NCI-H69 (cell line): ENCODE measurements at places on chromosomes 12 and 14.

DNA sequence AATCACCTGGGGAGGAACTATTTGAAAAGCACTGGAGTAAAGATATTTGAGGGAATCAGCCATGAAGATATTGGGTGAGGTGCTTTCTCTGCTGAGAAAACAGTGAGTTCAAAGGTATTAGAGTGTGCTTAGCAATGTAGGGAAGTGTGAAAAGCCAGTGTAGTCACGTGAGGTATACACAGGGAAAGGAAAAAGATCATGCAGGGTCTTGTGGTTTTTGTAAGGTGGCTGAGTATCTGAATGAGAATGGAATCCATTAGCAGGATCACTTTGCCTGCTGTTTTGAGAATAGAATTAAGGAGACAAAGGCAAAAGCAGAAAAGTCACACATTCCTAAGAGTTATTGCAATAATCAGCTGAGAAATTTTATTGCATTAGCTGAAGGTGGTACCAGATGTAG, 193.0 kb downstream of the PIK3C2G start:
- no peak for DNase-seq

GRCh38 chr14:61622051-61622450, 73.3 kb upstream of the HIF1A start:
- DNase-seq, result no peak

- no peak for DNase-seq
These were observed 15.9 kb downstream of the UBE2N start for GRCh38 chr12:93425736-93426411.

GRCh38 chr14:62209287-62209899, 447.2 kb downstream of the SNAPC1 start:
- DNase-seq, result no peak

DNA sequence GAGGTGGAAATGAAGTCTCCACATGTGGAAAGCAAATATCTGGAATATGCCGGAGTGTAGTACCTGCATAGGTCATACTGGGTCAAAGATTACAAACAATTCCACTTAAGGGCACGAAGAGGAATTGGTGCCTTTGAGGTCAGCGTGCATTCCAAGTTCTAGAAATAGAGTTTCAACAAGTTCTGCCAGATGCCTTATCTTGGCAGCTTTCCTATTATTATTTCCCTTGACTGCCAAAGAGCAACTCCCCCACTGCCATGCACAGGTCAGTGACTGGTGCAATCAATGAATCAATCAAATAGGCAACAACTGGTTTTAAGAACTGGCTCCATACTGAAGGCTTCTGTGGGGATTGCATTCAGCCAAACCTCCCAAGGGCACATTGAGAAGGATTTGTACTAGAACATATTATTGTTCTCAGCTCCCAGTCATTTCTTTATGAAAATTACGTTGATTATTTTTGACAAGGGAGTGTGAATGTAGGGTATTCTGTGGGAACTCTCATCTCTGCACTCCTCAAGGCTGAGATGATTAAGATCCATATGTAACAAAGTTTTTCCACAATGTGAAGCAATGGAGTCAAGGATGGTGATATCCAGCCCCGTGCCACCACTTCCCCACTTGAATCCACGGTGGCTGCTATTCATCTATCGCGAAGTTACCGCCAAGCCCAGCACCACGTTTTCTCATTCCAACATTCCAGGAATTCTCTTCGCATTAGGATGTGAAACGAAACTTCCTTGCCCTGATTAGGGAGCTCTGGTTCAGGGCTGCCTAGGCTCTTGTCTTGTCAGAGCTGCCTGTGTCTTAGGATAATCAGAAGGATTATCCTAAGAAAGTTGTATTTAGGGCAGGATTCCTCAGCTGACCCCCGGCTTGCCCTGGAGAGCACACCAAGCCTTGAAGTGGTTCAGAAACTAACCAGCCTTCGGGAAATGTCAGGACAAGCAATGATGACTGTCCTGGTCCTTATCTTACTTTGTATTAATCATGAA, 115.1 kb upstream of the PCED1B start:
- DNase-seq, result no peak

DNA sequence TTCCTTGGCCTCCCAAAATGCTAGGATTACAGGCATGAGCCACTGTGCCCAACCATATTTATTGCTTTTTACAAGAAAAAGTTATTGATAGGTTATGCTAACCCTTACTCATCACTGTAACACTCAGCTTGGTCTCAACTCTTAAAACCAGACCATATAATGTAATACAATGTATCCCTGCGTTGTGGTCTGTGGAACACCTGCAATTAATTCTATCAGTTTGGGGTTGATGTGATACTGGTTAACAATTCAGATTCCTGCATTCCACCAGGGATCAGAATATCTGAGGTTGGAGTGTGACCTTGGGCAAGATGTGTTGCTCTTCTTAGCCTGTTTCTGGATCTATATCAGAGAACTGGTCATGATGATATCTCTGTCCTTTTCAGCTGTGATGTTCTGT, 419.0 kb downstream of the RAD51B start:
- no peak for DNase-seq

DNA sequence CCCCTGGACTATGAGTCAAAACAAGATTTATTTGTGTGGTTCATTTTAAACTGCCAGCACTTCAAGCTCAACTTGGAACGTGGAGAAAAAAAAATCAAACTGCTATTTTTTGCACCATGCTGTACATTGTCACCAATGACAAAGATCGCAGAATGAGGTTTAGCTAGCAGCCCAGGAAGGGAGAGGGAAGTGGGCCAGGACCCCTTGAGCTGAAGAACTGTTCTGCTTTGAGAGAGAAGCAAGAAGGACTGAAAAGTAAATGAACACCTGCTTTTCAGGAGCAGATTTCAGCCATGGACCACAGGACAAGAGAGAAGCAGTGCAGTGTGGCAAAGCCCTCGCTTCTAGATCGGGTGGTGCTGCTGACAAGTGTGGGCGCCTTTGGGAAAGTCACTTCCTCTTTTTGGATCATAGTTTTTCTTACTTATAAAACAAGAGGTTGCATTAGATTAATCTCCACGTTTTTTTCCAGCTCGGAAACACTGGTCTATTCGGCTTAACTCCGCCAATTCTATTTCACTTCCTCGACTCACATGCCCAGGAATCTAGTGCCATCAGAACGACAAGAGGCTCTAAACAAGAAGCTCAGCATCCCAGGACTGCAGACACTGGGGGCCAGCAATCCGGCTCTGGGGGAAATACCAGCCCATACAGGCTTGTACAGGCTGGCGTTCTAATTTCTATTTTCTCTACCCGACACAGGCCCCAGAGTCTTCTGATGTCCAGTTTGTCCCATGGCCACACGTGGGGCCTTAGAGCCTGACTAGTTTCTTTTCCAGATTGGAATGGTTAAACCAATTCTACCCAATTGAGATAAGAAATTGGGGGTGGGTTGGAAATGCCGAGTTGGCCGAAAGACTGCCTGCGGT, 129.9 kb downstream of the CRACR2A start:
- DNase-seq, result no peak

DNA sequence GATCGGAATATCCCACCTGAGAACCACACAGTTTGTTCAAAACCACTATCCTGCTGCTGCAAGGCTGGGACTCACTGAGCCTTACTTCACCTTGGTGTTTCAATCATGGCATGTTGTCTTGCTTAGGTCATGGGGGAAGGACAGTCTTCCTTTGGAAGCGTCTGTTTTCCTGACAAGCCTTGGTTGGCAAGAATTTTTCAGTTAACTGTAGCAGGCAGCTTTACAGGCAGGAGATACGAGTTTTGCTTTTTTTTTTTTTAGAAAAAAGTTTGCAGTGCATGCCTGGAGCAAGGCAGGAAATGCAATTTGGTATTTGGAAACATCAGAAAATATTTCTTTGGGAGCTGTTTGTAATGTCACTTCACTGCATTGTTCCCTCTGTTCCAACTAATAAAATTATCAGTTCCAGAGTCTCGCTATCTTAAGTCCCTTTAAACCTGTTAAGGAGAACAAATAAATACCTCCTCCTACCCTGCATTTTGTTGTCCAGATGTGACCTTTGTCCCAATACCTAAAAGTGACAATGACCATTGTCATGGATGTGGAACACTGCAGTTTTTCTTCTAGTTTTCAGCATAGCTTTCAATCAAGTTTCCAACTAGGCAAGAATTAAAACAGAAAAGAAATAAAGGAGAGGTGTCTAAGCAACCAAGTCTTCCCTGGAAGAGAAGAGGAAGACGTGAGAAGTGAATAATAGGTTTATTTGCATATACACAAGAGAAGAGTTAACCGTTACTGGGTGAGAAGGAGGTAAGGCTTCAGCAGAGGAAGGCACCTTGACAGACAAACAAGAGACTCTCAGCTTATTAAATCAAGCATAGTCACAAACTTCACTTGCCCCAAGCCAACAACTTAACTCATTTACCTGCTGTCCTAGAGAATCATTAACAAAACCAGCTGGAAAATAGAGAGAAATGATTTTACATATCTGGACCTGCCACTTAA, 71.4 kb upstream of the ACTN1 start:
- no peak for DNase-seq

GRCh38 chr12:95257541-95257940, 39.9 kb downstream of the VEZT start:
- no peak for DNase-seq

DNA sequence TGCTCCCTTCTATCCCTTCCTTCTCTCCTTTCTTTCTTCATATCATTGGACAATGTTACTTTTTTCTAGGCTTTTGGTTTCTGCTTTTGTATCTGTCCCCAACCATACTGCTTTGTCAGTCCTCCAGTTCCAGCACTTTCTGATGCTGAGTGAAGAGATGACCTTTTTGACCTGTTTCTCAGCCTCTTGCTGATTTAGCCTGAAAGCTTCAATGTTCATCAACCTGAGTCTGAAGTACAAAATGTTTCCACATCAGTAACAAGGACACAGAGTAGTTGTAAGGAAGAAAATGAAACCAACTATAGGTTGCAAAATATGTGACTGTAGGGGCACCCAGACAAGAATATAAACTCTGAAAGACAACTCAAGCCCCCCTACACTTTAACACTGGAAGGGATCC, 25.2 kb upstream of the AKAP6 start:
- peak; percentile 45 for DNase-seq

DNA sequence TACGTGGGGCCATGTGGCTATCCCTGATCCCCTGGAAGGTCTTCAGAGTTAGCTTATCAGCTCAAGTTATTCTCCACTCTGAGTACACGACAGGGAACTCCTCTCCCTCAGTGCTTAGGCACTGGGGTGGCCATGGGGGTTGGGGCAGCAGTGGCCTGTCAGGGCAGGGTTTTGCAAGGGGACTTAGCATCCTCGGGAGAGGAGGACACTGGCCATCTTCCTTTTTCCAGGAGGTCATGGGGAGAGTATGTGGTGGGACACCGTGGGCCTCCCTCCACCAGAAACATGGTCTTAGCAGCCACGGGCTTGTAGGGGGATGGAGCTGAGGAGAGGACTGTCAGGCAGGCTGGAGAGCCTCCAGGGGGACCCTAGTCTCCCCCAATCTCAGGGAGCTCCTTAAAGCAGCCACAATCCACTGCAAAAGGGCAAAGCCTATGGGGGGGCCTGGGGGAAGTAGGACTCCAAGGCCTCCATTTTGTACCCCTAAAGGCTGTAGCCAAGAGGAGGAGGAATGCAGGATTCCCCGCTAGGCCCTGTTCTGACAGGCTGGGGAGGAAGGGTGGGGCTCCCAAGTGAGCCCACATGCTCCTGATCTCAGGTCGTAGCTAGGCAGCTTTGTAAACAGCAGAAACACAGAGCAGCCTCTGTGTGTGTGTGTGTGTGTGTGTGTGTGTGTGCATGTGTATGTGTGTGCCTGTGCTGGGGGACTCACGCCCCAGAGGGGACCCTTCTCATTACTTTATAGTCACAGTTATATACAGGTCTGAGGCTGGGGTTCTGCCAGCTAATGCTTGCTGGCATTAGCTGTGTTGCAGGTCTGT, 36.6 kb downstream of the KRT80 start:
- peak; percentile 50 for DNase-seq

DNA sequence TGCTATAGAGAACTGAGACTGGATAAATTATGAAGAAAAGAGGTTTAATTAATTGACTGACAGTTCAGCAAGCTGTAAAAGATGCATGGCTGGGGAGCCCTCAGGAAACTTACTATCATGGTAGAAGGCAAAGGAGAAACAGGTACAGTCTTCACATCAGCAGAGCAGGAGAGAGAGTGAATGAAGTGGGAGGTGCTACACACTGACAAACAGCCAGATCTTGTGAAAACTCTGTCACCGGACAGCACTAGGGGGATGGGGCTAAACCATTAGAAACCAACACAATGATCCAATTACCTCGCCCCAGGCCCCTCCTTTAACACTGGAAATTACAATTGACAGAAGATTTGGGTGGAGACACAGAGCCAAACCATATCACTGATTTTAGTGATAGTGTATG, 682.4 kb downstream of the SLC16A7 start:
- no peak for DNase-seq

DNA sequence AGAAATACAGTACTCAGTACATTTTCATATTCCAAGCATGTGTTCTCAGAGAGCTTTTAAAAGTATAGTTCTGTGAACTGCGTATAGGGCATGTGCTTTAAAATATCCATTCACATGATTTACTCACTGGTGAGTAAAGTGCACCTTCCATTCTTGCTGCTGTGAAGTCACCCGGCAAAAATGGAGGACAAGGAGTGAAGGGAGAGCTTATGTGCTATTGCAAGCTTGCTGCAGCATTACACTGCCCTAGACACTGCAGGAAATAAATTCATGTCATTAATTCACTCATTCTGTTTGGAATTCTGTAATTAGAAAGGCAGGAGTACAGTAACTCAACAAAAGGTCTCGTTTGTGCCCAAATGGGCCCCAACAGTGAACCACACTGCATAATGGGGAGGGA, 347.8 kb downstream of the PRKD1 start:
- peak; percentile 27 for DNase-seq

GRCh38 chr12:57046947-57047890, 2.7 kb downstream of the MYO1A start:
- DNase-seq, result no peak

- DNase-seq, result no peak
These were observed 67.5 kb downstream of the SLC41A2 start for GRCh38 chr12:104890476-104891096.

DNA sequence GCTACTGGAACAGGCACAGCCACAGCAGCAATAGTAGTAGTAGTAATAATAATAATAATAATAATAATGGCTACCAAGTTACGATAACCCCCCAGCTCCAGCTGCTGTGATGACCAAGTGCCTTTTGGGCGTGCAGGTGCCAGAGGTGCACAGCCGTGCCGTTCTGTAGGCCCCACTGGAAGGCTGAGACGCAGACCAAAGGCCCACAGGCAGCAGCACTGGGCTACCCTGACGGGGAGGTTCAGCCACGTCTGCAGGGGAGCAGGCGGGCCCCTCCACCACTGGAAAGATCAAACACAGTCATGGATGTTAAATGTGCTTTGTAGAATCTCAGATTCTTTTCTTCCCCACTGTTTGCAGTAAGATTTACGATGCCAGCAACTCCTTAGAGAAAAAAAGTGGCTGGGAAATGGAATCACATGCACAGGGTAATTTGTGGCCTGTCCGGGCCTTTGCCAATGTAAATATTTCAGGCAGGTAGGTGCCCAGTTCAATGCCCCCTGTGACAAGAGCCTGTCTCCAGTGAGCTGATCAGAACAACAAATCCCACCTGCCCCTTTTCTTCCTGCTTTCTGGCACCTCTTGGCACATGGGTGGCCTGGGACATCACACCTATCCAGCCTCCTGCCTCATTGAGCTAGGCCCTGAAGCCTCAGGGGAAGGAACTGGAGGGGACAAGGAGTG, 32.6 kb downstream of the CCDC85C start:
- DNase-seq, result peak; percentile 96

GRCh38 chr12:44148936-44149335, 313.1 kb downstream of the TMEM117 start:
- no peak for DNase-seq

GRCh38 chr14:88849716-88850115, 25.3 kb downstream of the TTC8 start:
- no peak for DNase-seq
